Stimulated activated memory B cell treated with anti-CD40 and anti-IgM and Interleukin-4, amounts not matched to agents 10 μg/mL and 1 μg/mL and 100 μg/mL, for 72 hours (primary cell): ENCODE measurements at places on chromosomes 11 and 22.
A peak's percentile ranks its signal among the peaks of the same experiment; 100 is the strongest.

DNA sequence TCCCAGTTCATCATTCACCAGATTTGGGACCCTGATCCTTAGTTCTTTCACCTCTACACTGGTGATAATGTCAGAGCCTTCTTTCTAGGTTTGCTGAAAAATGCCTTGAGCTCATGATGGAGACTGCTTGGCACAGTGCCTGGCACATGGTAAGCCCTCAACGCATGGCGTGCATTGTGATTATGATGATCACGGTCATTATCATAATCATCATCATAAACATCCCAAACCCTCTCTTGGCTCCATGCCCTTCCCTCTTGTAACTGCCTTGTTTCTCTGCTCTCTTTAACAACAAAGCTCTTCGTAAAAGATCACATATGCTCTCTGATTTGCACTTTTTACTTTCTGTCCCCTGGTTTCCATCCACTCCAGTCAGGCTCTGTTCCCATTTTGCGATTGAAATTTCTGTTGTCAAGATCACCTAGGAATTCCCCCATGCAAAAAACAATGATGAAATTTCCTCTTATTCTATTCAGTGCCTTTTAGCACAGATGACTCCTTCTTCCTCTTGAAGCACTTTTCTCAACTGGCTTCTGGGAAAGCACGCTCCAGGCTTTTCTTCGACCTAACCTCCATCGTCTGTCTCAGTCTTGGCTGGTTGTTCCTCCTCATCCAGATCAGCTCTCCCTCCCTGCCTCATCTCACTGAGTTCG is 479.1 kb downstream of the OPCML start:
- no peak for ATAC-seq

GRCh38 chr11:35230388-35230787 is 91.4 kb downstream of the CD44 start:
- no peak for ATAC-seq

GRCh38 chr22:30868663-30869385 is 99.8 kb downstream of the MORC2 start:
- ATAC-seq: no peak

GRCh38 chr22:37747715-37748100 is 50.9 kb downstream of the TRIOBP start:
- ATAC-seq: no peak

GRCh38 chr11:12941671-12942070 is 67.4 kb upstream of the RASSF10 start:
- no peak for ATAC-seq

GRCh38 chr11:7651140-7651551 is 22.2 kb downstream of the CYB5R2 start:
- ATAC-seq: no peak

GRCh38 chr11:29119707-29120618 is 896.9 kb downstream of the KCNA4 start:
- no peak for ATAC-seq

DNA sequence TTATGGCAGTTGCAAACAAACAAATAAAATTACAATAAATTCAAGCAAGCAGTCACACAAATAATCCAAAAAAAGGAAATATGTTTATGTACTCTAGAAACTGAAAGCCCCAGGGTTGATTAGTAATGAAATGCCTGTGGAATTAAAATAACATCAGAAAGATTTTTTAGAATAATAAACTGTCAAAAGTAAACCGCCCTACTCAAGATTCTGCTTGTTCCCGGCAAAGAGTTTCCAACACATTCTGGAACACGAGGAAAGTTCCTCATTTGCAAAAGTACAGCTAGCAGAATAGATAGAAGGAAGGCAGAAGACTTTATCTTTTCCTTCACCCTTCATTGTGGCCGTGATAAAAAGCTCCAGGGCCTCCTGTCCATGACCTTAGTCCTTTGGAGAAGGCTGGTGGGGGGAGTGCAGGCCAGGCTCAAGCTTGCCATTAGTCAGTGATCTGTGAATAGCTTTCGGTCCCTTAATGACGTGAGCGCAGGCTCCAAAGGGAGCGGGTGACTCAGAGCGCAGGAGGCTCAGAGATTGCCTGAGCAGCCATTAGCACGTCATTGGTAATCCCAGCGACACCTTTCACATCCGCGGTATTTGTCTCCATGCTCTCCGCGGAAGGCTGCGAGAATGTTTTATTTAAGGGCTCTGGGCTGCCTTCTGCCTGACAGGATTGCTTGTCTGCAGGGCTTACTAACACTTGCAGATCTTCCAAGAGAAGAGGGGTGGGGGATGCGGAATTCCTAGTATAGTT is 458.3 kb downstream of the METTL15 start:
- ATAC-seq: no peak

- no peak for ATAC-seq
Measured at GRCh38 chr11:72396041-72396440, 38.3 kb downstream of the CLPB start.

GRCh38 chr22:26483043-26483438 is 542 bp downstream of the HPS4 start:
- ATAC-seq: no peak

DNA sequence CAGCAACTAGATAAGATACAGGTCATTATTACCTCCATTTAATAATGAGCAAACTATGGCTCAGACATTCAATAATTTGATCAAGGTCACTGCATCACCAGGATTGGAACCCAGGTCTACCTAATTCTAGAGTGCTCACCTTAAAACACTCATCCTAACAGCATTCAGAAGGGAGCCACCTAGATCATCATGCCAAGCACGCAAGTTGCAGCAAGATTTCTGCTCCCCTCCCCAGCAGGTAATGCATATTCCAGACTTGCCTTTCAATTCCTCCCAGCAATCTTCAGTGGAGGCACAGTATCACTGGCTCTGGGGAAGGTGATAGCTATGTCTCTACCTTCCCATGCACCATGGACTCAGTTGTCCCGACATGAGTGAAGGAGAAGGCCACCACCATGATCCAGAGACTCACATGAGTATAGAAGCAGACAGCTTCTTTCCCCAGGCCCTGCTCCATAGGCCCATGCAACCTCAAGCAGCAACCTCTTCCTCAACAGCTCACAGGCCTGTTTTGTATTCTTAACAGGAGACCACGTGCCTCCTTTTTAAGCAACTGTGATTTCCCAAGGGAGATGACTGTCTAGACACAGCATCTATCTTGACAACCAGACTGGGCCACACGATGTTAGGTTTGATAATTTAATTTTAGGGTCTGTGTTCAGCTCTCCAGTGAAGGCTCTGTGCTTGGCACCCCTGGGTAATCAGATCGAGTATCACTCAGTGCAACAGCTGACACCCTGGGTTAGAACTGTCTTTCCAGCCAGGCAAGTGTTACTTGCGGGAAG is 36.4 kb downstream of the RAB30 start:
- ATAC-seq: peak; percentile 97

GRCh38 chr22:33871935-33872334 is 48.3 kb downstream of the LARGE1 start:
- peak; percentile 64 for ATAC-seq

DNA sequence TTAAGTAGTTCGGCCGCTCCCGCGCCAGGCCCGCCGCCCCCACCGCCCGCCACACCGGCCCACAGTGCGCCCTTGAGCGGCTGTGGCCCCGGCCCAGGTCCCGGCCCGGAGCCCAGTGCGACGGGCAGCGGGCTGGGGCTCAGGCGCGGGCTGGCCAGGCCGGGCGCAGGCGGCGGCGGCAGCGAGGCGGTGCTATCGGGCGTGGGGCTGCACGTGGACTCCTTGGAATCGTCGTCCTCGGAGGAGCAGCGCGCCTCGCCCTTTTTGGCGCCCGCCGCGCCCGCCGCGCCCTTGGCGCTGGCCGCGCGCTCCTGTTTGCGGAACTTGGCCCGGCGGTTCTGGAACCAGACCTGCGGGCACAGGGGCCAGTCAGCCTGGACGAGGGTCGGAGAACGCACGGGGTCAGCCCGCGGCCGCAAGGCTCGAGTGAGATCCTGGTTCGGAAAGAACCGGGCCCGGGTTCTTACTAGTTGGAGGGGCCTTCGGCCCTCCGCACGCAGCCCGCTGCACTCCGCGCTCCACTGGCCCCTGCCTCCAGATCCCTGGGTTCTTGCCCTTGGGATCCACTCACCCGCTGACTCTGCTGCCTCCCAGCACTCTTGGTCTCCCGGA is 4.0 kb downstream of the PHOX2A start:
- ATAC-seq: peak; percentile 9

- ATAC-seq: peak; percentile 40
Measured at GRCh38 chr11:105609832-105610781, at the start of gene GRIA4. GRIA4 (plus strand) TSS chr11:105610073; CDS start chr11:105610998, 925 bp downstream.

GRCh38 chr11:117809236-117810055 is 12.4 kb upstream of the DSCAML1 start:
- ATAC-seq: peak; percentile 67

DNA sequence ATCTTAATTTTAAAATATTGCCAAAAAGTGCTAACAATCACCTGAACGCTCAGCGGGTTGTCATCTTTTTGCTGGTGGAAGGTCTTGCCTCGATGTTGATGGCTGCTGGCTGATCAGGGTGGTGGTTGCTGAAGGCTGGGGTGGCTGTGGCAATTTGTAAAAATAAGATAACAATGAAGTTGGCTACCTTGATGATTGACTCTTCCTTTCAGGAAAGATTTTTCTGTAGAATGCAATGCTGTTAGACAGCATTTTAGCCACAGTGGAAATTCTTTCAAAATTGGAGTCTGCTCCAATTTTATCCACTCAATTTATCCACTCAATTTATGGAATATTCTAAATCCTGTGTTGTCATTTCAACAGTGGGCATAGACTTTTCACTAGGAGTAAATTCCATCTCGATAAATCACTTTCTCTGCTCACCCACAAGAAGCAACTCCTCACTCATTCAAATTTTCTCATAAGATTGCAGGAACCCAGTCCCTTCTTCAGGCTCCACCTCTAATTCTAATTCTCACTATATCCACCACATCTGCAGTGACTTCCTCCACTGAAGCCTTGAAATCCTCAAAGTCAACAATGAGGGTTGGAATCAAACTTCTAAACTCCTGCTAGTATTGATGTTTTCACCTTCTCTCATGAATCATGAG is 78.8 kb downstream of the LINC01488 start:
- no peak for ATAC-seq

GRCh38 chr11:10669258-10670033 is 24.1 kb downstream of the IRAG1 start:
- no peak for ATAC-seq

GRCh38 chr11:111886844-111887243 is 7.5 kb downstream of the CFAP68 start:
- no peak for ATAC-seq

DNA sequence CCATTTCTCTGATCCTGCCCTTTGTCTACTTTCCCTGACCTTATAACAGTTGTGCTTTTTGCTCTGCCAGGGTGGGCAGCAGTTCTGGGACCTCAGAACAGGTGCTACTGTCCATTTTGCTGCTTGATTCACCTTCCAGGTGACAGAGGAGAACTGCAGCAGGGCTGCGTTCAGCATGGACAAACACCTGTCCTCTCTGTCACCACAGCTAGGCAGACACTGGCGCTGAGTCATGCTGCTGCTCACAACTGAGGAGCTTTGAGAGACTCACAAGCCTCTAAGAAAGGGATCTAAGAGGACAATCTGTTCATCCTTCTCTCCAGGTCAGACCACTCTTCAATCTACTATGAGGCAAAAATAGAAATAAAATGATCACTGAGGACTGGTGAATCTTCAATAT is 1144.5 kb upstream of the CCDC90B start:
- no peak for ATAC-seq

DNA sequence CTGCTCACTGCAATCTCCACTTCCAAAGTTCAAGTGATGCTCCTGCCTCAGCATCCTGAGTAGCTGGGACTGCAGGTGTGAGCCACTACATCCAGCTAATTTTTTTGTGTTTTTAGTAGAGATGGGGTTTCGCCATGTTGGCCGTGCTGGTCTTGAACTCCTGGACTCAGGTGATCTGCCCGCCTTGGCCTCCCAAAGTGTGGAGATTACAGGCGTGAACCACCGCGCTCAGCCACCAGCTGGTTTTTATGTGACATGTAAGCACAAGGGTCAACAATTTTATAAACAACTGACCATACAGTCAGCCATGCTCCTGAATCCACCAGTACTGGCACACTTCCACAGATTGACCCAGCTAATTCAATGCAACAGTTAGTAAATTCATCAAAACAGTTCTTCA is 526.3 kb upstream of the LRRC4C start:
- no peak for ATAC-seq

GRCh38 chr22:39569066-39569465 is 1.5 kb upstream of the CACNA1I start:
- ATAC-seq: no peak

GRCh38 chr11:134374891-134375550 is 37.0 kb downstream of the B3GAT1 start:
- ATAC-seq: no peak

DNA sequence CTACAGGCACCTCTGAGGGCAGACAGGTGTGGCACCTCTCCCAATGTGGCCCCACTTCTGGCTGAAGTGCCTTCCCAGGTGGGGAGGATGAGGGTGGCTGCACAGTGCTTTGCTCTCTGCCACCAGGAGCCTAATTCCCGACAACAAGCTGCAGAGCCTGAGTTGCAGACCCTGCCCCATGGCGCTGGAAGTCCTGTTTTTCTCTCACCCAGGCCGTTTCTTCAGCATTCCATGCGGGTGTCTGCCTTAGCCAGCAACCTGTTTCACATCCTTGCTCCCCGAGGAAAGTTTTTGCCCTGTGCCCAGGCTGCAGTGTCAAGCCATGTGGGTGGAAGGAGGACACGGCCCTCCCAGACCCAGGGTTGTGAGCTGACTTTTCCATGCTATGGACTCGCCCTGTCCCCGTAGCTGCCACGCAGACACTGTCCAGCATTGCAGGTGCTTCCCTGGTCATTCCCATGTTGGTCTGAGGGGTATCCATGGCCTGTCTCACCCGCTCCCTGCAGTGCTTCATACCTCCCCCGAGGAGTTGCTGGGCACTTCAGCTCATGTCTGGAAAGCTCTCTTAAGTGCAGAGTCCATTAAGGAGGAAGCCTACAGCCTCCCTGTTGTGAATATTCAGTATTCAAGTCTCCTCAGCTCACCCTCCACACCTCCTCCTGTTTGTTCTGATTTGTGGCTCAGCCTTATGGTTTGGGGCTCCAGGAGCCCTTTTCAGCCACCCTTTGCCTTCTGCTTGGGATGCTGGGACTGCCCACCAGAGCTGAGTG is 2.9 kb downstream of the DAGLA start:
- no peak for ATAC-seq

GRCh38 chr11:57785072-57785471 is 23.5 kb downstream of the CTNND1 start:
- ATAC-seq: peak; percentile 82

GRCh38 chr11:67614730-67615714 is 8.3 kb downstream of the NDUFV1 start:
- ATAC-seq: no peak

DNA sequence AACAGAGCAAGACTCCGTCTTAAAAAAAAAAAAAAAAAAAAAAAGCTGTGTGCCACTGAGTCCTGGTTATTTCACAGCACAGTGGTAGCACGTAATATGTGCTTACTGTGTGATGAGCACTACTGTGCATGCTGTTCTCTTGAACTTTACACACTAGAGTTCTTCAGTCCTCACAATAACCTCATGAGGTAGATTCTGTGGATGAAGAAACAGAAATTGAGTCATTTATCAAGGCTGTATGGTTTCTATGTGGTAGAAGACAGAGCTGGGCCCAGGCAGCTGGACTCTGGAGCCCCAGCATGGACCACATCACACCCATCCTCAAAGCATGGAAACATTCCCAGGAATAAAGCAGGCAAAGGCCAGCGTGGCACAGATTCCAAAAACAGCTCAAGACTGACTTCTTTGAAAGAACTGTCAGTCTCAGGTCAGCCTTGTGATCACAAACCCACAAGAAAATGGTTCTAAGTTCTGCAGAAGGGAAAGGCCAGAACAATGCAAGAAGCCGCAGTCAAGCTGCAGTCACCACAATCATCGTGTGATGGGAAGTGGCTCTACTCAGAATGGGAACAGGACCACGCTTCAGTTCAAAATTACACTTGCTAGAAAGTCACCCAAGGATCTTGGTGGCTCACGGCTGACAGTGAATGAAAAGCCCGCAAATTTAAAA is 49.5 kb downstream of the MICAL3 start:
- peak; percentile 94 for ATAC-seq

GRCh38 chr11:8086001-8086479 is 5.0 kb downstream of the TUB start:
- no peak for ATAC-seq
